Activated CD8-positive, alpha-beta memory T cell treated with anti-CD3 and anti-CD28 coated beads for 4 hours (primary cell): ENCODE measurements at places on chromosomes 5 and 9.

DNA sequence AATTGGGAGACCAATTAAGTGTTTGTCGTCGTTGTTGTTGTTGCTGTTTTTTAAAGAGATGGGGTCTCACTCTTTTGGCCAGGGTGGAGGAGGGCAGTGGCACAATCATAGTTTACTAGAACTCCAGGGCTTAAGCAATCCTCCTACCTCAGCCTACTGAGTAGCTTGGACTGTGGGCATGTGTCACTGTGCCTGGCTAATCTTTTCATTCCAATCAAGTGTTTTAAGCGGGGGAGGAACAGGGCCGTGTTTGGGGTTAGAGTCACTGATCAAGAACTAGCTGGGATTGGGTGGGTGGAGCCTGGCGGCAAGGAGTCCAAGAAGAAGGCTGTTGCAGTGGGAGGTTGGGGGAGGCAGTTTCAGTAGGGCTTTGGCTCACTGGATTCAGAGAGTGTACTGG is 13.8 kb downstream of the SNX30 start:
- DNase-seq: no peak

DNA sequence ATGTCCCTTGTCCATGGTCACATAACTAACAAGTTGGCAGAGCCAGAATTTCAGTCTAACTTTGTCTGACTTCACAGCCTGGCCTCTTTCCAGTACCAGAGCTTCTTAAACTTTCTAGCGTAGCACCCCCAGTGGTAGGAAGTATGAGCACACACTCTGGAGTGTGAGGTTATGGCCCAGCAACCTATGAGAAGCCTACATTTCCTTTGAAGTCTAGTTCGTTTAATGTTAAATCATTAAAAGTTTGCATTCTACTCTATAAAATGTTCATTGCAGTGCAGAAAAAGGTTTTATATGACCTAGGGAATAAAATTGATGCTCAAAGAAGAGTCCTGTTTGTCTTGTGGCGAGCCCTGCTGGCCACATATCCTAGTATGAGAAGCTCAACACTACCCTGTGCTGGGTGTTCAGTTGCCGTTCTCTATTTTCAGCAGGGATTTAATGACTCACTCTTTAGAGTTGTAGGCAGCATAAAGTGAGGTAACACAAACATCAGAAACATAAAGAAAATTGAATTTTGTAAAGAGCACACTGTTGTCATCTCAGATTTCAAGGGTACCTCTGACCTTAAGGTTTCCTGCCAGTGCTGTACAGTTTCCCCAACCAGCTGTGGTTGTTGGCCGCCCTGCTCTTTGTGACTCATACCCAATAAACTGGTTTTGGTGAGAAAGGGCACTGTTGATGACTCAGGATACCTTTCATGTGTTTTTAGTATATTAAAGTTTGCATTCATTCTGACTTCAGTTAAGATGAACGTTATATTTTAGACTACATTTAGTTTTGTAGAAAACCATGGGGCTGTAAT is 14.3 kb downstream of the MCCC2 start:
- peak; percentile 44 for DNase-seq

GRCh38 chr5:7813007-7813406 is 37.9 kb downstream of the CFAP90 start:
- DNase-seq: no peak

DNA sequence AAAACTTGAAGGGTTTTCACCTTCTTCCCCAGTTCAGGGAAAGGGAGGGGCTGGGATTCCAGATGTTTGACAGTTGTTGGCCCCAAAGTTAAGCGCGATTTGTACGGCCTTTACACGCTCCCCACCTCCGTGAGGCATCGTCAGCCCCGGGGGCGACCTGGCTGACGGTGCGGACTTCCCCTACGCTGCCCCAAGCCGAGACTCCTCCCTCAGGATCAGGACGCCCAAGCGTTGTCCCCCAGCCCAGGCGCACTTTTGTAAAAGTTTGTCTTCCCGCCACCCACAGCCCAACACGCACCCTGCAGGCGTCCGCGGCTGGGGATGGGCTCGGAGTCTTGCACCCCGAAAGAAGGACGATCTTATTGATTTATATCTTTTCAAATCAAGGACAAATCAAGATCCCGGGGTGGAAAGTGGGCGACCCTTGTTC is 713 bp downstream of the MOB3B start:
- DNase-seq: no peak

DNA sequence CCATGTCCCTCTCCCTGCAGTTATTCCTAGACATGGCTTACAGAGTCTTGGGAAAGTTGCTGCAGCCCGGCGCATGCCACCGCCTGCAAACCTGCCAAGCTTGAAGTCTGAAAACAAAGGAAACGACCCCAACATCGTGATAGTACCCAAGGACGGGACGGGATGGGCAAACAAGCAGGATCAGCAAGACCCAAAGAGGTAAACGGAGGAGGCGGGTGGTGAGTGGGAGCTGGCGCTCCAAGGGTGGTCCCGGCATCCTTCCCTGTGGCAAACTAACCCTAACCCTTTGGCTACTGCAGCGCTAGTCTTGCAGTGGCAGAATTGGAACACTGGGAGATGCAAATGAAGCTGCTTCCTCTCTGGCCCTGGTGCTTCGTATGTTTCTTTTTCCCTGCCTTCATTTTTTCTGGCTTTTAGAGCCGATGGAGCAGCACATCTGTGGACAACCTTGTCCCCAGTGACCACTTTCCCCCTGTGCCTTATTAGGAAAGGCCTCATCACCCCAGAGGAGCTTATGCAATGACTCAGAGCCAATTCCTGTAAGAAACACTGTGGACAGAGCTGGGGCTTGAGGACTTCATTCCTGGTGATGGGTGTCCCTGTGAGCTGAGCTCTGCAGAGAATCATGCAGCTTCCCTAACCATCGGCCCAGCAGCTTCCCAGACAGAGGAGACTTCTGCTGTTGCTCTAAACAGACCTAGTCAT is 38.9 kb downstream of the PRRC2B start:
- DNase-seq: no peak

GRCh38 chr5:118687661-118688621 is 300.4 kb downstream of the DTWD2 start:
- DNase-seq: no peak

DNA sequence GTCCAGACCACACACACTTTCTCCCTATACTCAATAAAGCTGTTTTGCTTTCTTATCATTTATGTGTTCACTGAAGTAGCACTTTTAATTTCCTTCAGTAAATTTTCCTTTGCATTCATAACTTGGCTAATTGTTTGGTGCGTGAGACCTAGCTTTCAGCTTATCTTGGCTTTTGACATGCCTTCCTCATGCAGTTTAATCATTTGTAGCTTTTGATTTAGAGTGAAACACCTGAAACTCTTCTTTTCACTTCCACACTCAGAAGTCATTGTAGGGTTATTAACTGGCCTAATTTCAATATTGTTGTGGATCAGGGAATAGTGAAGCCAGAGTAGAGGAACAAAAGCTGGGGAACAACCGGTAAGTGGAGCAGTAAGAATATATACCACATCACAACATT is 114.7 kb downstream of the ST8SIA4 start:
- no peak for DNase-seq

- no peak for DNase-seq
These were observed 30.4 kb downstream of the FEM1C start for GRCh38 chr5:115514220-115514619.

GRCh38 chr5:56761151-56761885 is 54.0 kb upstream of the MAP3K1 start:
- no peak for DNase-seq

DNA sequence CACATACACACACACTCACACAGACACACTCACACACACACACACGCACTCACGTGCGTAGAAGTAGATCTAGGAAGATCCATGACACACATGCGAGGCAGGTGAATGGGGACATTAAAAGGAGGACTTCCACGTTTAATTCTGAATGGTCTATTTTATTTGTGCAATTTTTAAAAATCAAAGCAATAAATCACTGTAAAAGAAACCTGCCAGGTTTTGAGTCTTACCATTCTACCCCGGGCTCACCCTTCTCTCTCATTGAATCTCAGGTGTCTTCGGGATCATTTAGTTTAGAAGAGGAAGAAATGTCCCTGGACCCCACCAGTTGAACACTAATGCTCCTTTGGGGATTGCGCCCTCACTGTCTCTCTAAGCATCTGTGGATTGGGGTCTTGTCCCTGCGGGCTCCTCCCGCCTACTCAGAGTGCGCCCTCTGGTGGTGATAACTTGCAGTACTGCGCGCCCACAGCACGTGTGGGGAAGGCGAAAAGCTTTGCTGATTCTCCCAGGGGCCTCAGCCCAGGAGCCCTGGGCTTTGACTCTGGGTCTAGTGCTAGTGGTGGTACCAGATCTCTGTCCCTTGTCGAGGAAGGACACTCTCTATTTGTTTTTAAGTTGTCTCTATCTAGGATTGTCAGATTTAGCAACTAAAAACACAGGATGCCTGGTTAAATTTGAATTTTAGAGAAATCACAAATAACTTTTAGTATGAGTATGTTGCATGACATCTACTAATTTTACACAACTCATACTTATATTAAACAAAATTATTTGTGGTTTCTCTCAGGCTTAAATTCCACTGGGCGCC is 34.8 kb downstream of the BOD1 start:
- no peak for DNase-seq

DNA sequence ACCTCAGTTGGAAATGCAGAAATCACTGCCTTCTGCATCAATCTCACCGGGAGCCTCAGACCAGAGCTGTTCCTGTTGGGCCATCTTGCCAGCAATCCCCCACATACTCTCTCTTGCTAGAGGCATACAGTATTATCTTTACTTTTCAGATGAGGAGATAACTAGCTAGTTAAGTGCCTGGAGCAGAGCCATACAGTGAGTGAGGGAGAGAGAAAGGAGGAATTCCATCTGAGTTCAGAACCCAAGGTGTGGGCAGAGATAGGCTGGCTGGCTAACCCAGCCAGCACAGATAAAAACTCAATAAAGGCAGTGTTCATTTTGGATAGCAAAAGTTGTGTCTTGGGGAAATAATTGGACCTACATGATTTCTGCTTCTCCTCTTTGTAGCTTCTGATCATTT is 268.0 kb upstream of the KIF2A start:
- DNase-seq: no peak

GRCh38 chr5:40480392-40480791 is 199.3 kb upstream of the PTGER4 start:
- peak; percentile 16 for DNase-seq

DNA sequence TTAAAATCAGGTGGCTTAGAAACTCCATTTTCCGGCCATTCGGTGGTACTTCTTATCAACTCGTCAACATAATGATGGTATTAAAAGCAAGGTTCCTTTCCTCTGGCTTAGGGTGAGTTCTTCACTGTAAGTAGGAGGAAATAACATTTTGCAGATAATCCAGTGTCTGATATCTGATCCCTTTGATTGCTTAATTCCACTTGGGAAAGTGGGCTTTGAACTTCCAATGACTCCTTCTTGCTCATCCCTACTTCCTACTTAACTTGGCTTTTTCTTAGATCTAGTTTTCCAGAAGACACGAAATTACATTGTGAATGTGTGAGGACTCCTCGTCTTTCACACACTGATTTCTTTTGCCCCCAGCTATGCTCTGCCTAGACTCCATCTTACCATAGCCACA is 31.5 kb downstream of the DDX31 start:
- DNase-seq: no peak

GRCh38 chr9:86679909-86680308 is 267.4 kb downstream of the GAS1 start:
- no peak for DNase-seq

DNA sequence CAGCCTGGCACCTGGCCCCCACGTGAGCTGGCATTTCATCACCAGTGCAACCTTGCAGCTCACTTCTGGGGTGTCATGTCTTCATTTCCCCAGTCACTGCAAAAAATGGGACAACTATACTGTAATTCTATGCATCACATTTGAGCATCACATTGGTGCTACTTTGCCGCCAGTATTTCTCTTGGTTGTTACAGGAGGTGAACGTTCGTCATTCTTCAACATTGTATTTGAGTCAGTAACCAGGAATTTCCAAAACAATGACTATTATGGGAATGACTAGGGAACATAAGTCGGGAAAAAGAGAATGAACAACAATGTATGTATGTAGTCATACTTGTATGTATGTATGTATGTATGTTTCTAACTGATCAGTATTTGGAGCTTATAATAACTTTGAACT is 1278.0 kb downstream of the EFNA5 start:
- DNase-seq: no peak

DNA sequence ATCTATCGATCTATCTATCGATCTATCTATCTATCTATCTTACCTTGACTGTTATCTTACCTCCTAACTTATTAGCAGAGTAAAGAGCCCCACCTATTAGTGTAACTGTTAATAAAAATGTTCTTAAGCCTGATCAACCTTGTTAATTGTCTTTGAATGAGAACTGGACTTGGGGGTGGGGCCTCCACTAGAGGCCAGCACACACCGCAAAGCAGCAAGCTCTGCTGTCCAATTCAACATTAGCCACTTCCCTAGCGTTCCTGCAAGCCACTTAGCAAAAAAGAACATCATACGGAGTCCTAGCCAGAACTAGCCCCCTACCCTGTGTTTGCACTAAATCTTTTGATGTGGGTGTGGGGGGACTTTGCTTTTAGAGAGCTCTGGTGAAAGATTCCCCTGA is 515.8 kb downstream of the KDM4C start:
- DNase-seq: no peak

DNA sequence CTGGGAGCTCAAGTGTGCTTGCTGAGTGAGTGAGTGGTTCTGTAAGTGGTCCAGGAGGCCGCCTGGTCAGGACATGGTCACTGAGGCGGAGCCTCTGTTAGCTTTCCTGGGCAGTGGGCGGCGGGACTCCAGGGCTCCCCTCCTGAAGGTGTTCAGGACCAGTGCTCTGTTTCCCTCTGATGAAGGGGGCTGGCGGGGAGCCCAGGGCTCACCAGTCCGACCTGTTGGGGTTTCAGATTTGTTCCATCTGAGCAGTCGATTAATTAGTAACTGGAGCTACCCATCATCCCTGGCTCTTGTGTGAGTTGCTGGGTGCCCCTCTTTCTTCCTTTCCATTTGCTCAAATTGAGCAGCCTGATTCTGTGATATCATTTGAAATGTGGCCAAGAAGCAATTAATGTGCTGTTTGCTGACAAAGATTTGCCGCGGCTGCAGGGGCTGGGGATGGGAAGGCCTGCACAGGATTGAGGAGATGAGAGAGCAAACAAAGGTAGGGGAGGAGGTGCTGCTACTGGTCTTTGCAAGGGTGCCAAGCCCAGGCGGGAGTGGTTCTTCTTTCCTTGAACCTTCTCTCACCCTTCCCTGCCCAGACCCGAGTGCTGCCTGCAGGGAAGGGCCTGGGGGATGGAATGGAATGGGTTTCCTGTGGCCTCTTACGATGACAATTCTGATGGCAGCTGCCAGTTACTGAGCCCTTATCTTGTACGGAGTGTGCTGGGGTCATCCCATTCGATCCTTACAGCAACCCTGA is 92.8 kb upstream of the PITX1 start:
- DNase-seq: no peak

DNA sequence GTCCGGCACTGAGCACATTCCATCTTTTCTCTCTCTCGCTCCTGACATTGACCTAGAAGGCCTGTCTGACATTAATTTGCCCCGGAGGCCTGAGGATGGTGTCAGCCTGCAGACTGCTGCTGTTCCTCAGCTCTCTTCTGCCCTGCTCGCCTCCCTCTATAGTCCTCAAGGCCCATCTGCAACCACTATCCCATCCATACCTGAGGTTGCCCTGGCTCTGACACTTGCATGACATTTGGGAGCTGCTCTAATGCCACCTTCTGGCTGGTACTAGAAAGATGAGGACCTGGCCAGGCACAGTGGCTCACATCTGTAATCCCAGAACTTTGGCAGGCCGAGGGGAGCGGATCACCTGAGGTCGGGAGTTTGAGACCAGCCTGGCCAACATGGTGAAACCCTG is 38.6 kb upstream of the GGTA1 start:
- DNase-seq: no peak

- DNase-seq: no peak
These were observed 235.0 kb upstream of the NFIL3 start for GRCh38 chr9:91658513-91659105.
